ENCODE measurements at places on chromosomes 11 and 22.

- DNase-seq = no peak
These were observed 10.9 kb upstream of the DCHS1 start for GRCh38 chr11:6666302-6667183.

DNA sequence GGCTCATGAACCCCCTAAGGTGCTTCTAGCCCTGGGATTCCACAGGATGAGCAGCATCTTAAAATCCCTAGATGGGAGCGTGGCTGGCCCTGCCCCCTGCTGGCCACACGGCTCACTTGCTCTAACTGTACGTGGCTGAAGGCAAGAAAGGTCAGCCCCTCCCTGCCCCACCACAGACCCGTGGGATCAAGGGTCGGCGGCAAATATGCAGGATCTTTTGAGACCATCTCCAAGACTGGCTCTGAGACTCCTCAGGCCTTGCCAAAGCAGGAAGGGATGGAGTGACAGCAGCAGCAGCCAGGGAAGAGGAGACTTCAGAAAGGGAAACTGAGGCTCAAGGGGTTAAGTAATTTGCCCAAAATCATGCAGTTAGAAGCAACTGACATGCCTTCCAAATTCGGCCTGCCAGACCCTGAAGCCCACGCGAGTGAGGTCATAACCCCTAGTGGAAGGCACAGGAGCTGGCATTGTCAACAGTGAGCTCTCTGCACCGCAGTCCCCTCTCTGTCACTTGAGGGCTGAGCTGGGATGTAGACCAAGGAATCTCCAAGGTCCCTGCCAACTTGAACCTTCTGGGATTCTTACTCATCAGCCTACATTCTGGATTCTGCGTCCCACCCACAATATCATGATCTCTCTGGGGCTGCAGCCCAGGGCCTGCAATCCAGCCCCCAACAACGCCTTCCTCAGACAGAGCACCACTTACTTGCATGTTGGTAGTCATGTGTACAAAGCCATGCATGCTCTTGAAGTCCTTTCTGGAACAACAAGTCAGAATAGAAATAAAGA is 31.4 kb downstream of the CREB3L1 start:
- peak; percentile 69 for DNase-seq

DNA sequence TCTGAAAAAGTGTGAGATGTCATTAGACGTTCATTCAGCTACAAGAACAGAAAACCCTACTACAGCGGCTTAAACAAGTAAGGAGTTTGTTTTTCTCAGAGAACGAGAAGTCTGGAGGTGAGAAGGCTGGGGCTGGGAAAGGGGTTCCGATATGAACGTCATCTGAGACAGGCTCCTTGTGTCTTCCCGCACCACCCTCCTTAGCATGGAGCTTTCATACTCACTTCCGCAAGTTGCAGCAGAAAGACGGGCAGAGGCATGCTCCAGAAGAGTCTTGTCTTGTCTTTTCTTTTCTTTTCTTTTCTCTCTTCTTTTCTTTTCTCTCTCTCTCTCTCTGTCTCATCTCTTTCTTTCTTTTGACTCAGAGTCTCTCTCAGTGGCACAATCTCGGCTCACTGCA is 3.6 kb downstream of the TMEM45B start:
- DNase-seq = no peak

DNA sequence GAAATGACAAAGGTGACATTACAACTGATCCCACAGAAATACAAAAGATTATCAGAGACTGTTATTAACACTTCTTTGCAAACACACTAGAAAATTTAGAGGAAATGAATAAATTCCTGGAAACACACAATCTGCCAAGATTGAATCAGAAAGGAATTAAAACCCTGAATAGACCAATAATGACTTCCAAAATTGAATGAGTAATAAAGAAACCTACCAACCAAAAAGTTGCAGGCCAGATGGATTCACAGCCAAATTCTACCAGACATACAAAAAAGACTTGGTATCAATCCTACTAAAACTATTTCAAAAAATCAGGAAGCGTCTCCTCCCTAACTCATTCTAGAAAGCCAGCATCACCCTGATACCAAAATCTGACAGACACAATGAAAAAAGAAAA is 17.2 kb downstream of the RAB38 start:
- DNase-seq = no peak

DNA sequence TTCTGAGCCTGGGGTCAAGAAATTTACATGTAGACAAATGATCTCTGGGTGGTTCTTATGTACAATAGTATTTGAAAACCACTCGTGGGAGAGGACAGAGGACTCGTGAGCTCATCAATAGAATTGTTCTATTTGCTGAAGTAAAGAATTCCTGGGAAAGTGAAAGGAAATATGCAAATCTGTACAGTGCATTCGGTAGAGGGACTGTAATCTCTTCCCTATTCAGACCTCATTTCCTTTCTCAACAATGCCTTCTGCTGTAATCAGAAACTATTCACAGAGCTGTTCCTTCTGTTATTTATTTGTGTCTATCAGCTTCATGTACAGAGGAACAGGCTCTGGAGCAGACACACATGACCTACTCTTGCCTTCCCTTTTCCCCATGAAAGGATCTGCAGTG is 709.4 kb upstream of the KIRREL3 start:
- DNase-seq = no peak

DNA sequence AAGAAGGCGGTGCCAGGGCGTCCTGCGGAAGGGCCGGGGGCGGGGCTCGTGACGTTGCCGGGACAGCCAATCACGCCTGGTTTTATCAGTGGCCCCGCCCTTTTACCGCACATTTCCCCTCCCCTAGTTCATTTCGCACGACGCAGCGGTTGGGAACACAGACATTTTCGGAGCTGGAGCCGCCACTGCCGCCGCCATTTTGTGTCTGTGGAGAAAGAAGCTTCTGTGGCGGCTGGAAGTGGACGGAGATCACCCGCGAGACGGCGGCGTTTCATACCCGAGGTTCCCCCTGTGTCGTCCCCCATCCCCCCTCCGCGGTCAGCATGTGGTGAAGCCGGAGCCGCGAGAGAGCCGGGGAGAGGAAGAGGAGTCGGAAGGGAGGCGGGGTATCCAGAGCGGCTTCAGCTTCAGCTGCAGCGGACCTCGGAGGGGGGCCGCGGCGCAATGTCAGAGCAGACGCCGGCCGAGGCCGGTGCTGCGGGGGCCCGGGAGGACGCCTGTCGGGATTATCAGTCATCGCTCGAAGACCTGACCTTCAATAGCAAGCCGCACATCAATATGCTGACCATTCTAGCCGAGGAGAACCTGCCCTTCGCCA is at the start of gene PCF11:
Gene PCF11, plus strand, starts transcription at position 136 of the 598 bp plus-strand sequence. Its CDS starts 309 bp downstream, at position 445.
- no peak for DNase-seq

DNA sequence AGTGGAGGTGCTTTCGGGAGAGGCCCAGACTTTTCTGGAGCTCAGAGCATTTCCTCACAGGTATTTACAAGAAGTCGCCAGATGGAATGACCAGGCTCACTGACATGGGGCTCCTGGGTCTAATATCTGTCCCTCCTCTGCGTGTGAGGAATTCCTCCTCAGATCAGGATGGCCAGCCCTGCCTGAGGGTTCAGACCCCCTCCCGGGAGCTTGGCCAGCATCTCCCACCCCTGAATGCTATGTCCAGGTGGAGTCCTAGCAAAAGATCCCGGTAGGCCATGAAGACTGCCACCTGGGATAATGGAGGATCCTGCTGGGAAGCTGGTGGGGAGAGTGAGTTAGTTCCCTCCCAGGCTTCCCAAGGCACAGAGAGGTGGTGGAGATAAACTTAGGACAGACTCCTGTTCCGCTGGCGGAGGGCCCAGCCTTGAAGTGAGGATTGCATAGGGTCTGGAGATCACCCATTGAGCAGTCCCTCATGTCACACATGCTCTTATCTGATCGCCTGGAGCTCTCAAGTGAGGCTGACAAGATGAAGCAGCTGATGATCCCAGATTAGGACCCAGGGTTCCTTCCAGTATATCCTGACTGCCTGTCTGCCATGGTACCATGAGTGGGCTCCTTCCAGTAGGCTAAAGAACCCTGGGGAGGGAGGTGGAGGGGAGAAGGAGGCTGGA is 5.7 kb downstream of the OAF start:
- DNase-seq = no peak

- no peak for DNase-seq
These were observed 223 bp downstream of the WT1 start for GRCh38 chr11:32435152-32435480.

DNA sequence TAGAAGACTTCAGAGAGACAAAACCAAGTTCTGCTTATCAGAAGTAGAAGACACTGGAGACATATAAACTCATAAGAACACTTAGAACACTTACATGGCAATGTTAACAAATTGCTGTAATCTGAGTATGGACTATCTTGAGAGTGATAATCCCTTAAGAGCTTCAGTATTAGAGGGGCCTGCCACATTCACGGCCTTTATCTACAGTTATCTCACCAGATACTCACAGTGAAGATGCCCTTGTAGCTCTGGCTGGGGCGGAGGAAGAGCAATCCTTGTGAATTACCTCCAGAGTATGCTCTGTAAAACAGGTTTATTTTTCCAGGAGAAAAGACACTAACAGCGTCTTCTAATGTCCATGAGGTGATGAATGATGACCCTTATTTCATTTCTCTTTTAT is 762.8 kb downstream of the FAM181B start:
- no peak for DNase-seq

- DNase-seq = peak; percentile 22
These were observed 2.3 kb upstream of the CRY2 start for GRCh38 chr11:45844822-45845578.

GRCh38 chr11:65726660-65727059 is 6.1 kb upstream of the RNASEH2C start:
- no peak for DNase-seq

- DNase-seq = no peak
These were observed 1.0 kb downstream of the FJX1 start for GRCh38 chr11:35619116-35619854.

GRCh38 chr11:61551634-61552033 is 29.2 kb downstream of the SYT7 start:
- DNase-seq = no peak

DNA sequence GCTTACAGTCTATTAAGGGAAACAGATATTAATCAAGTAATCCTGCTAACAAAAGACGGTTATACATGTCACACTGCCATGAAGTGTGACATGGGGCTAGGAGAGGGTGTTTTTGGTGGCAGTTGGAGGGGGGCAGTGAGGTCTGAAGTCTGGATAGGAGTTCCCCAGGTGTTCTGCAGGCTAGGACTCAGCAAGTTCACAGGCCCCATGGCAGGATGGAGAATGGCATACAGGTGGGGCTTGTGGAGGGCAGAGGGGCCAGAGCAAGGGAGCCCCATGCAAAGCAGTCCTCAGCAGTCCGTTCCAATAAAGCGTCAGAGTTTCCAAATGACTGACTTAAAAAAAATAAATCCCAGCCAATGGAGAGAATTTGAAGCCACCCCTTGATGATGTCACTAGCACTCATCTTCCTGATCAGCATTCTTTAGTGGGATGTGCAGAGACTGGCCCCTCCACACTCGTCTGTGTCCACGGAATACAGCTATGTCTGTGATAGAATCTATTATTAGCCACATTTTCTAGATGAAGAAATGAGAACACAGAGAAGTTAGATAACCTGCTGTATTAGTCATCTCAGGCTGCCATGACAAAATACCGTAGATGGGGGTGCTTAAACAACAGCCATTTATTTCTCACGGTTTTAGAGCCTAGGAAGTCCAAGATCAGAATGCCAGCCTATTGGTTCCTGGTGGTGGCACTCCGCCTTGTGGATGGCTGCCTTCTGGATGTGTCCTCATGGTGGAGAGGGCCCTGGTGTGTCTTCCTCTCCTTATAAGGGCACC is 32.6 kb downstream of the PRDM11 start:
- DNase-seq = no peak

GRCh38 chr11:6664551-6664950 is 8.9 kb upstream of the DCHS1 start:
- no peak for DNase-seq

- no peak for DNase-seq
These were observed 1074.3 kb upstream of the TENM4 start for GRCh38 chr11:80515097-80515496.

DNA sequence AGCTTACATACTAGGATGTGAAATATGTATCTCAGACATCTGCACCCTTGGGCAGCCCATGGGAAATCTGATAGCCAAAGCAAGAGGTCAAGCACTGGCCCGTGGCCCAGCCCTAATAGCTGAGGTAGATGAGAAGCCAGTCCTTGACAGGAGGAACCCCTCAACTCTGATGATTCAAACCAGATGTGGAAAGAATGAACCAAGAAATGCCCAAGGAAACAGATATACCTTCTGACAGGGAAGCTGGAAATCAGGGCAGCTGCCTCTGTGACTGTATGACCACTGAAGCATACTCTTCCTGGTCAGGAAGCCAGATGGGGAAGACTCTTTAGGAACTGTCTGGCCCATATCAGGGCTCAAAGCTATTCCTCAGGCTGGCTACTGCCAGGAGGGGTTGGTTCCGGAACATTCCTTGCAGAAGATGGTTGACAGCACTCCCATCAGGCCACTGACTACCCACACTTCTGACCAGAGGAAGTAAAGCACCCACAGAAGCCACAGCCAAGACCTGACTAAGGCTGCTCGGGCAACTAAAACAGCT is 124.2 kb downstream of the SWAP70 start:
- no peak for DNase-seq

GRCh38 chr11:68963779-68964178 is 17.0 kb downstream of the MRGPRD start:
- peak; percentile 13 for DNase-seq

GRCh38 chr11:117210620-117211019 is 11.4 kb downstream of the TAGLN start:
- DNase-seq = no peak

GRCh38 chr22:49620666-49621065 is 207.0 kb downstream of the BRD1 start:
- no peak for DNase-seq

DNA sequence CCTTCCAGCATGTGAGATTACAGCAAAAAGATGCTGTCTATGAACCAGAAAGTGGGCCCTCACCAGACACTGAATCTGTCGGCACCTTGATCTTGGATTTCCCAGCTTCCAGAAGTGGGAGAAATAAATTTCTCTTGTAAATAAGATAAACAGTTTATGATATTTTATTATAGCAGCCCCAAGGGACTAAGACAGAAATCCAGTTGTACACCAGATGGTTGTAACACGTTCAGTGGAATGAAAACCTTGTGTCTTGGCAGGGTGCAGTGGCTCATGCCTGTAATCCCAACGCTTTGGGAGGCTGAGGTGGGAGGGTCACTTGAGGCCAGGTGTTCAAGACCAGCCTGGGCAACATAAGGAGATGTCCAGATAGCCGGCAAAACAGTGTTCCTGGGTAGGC is 61.8 kb downstream of the MCHR1 start:
- no peak for DNase-seq

DNA sequence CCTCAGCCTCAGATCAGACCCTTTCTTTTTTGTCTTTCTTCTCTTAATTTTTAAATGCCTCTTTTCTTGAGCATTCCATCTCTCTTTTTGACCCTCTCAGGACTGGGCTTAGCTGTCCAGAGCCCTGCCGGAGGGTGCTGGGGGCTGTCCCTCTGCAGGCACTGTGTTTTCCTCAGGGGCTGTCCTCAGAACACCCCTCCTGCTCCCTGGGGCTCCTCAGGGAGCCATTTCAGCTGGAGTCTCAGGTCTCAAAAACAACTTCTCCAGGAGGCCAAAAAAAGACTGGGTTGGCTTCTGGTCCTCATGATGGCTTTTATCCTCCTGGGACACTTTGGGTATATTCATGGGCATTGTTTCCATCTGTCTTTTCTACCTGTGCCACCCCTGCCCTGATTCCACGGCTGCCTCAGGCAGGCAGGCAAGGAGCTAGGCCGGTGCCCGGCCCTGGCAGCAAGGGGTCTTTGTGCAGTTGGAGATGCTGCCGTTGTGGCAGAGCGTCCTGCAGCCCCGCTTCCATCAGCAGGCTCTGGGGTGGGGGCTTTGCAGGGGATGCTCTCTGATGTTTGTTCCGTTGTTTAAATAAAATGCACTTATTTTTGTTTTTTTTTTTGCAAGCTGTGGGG is 85.1 kb downstream of the CEP164 start:
- no peak for DNase-seq
